ENCODE measurements at places on chromosomes 3 and 15.
A peak's percentile ranks its signal among the peaks of the same experiment; 100 is the strongest.

DNA sequence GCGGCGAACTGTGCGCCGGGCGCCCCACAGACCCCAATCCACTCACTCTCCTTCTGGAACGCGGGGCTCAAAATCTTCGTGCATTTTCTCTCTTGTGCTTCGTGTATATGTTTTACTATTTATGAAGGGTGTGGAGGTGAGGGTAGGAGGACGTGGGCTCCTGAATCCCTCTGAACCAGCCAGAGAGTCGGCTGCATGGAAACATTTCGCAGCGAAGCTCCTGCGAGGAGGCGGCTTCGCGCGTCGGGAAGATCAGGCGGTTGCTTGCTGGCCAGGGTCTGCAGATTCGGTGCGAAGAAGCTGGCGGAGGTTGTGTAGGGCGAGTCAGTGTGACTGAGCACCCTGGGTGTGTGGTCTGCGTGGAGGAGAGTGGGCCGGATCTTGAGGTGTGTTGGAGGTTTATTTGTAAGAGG lies 1.1 kb downstream of the CNTN4 start:
- H3K36me3 ChIP-seq: no peaks in the 10 kb centered on the region
- peak overlapping the region; percentile 86 for H3K4me3 ChIP-seq

DNA sequence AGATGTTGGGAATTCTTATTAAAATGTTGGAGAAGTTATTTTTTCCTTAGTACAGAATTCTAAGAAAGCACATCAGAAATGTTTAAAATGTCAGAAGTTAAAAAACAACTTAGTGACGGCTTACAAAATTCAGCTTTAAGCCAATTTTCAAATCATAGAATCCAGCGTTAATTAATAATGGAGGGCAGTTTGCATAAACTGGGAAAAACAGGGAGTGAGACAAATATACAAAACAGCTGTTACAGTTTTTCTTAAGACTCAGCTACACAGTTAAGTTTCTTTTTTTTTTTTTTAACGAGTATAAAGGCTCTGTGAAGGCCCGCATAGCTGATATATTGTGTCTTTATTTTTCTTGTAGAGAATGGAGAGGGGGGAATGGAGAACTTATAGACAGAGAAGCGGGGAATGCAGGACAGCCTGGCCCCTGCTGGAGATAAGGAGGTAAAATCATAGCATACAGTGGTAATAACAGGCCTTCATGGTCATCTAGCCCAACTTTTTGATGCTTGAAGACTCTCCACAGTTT lies 164.4 kb downstream of the BBX start:
- H3K4me3 ChIP-seq: no peak overlapping the region
- H3K27ac ChIP-seq: no peak overlapping the region
- H3K27me3 ChIP-seq: no peaks in the 10 kb centered on the region
- H3K4me1 ChIP-seq: peaks cover 34% of the 10 kb centered on the region
- peaks cover 18% of the 10 kb centered on the region for H3K36me3 ChIP-seq

DNA sequence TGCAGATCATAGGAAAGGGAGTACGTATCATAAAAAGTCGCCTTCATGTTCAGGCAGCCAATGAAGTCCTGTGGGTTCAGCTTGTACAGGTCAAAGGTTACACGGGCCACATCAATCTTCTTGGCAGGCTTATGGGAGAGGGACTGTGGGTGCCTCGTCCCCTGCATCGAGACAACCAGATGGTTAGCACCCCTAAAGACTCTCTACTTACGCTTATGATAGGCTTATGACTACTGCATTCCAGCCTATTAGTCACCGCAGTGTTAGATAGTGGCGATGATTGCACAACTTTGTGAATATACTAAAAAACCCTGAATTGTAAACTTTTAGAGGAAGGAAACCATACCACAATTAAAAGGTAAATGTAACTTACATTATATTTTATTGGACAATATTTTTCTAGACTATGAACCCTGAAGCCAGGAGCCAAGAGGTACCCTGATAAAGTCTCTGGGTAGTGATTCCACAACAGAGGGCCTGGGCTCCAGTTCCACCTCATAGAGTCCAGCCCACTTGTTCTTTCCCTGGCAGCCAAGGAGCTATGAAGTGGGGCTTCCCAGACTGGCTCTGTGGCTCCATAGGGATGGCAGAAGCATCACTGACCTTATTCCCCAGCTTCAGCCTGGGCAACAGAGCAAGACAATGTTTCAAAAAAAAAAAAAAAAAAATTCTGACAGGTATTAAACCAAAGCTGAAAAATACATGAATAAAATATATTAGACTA lies 2.5 kb upstream of the FANCD2 start:
- peaks cover 31% of the 10 kb centered on the region for H3K4me1 ChIP-seq
- peaks cover 6% of the 10 kb centered on the region for H3K36me3 ChIP-seq
- H3K27ac ChIP-seq: peak overlapping the region; percentile 77
- H3K4me3 ChIP-seq: peak overlapping the region; percentile 61
- peak; percentile 64 for DNase-seq
- H3K27me3 ChIP-seq: no peaks in the 10 kb centered on the region

DNA sequence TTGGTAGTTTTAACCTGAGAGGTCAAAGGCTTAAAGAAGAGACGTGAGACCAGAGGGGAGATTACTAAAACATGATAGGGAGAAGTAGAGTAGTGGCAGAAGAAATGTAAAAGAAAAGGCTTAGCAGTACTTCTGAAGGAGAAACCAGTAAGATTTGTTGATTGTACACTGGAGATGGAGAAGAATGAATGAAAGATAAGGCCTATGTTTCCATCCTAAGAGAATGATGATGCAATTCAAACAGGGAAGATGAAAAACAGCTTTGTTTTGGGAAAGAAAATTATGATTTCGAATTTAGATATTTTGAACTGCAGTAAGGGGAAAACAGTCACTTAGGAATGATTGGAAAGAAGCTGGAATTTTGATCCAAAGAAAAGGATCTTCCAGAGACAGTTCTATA lies 97.4 kb upstream of the PLXND1 start:
- H3K4me1 ChIP-seq: peaks cover 15% of the 10 kb centered on the region
- no peak overlapping the region for H3K27ac ChIP-seq
- no peaks in the 10 kb centered on the region for H3K27me3 ChIP-seq

DNA sequence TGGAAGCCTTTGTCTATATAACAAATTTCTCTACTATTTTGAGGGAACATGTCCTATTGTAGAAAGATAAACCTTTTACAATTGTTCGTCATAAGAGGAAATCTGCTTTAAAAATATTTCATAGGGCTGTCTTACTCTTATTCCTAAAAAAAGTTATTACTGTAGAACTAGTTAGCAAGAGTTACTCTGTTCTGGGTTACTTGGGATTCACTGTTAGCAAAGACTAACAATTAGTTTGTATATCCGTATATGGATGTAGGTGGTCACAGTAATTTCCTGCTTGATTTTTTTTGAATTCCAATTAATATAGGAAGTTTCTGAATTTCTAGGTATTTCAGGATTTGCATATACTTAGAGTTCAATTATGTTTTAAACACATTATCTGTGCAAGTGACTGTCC lies 413.5 kb downstream of the RBMS3 start:
- H3K4me1 ChIP-seq: peaks cover 39% of the 10 kb centered on the region
- H3K27me3 ChIP-seq: no peaks in the 10 kb centered on the region
- no peak for DNase-seq
- H3K4me3 ChIP-seq: no peak overlapping the region
- H3K27ac ChIP-seq: no peak overlapping the region

DNA sequence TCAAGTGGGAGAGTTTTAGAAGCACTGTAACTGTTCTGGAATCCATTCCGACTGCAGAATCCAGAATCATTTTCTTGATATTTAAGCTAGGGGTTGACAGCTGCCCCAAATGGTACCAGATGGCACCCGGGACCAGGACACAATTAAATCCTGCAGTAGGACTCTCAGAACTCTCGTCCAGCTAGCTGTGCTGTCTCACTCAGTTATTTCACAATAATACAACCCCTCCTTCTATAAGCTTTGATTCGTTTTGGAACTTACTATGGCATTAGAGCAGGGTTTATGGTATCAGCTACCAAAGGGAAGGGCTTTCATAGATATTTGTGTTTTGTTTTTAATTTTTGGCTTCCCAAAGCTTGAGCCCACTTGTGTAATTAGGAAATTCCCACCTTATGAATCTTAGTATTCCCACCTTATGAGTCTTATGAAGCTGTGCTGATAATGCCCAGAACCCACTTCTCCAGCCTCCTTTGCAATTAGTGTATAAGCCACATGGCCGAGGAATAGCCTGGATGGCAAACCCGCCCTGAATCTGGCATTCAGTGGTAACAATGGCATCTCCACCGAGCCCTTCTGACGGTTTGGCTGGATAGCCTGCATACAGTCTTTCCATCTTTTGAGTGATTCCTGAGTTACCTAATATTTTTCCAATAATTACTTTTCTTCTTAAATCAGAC lies 120.1 kb downstream of the UACA start:
- H3K36me3 ChIP-seq: no peaks in the 10 kb centered on the region
- H3K27ac ChIP-seq: no peak overlapping the region
- H3K27me3 ChIP-seq: no peaks in the 10 kb centered on the region
- no peak for DNase-seq
- H3K4me1 ChIP-seq: no peaks in the 10 kb centered on the region
- H3K4me3 ChIP-seq: no peak overlapping the region

- H3K4me1 ChIP-seq: peaks cover 76% of the 10 kb centered on the region
- peak overlapping the region; percentile 96 for H3K27ac ChIP-seq
- H3K36me3 ChIP-seq: no peaks in the 10 kb centered on the region
- peak; percentile 69 for DNase-seq
- H3K27me3 ChIP-seq: peaks cover 29% of the 10 kb centered on the region
- peak overlapping the region; percentile 11 for H3K4me3 ChIP-seq
Measured at GRCh38 chr3:127172781-127173515, 20.0 kb upstream of the PRR23E start.

- peaks cover 3% of the 10 kb centered on the region for H3K27me3 ChIP-seq
- H3K4me1 ChIP-seq: no peaks in the 10 kb centered on the region
- H3K4me3 ChIP-seq: no peak overlapping the region
- no peak overlapping the region for H3K27ac ChIP-seq
Measured at GRCh38 chr3:115226844-115227445, 79.9 kb upstream of the ZBTB20 start.

DNA sequence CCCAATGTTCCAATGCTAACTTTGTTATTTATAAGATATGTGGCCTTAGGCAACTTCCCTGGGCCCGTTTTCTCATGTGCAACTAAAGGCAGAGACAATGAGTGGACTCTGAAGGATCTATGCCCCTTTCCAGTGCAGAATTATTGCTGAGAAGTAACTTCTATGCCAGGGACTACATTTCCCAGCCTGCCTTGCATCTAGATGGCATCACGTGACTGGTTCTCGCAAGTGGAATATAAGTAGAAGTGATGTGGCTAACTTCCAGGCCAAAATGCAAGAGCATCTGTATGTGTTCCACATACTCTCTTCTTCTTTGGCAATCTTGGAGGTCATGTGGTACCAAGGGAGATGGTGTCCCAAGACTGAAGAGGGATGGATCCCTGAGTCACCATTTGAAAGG lies 674.4 kb downstream of the NTRK3 start:
- no peak overlapping the region for H3K27ac ChIP-seq
- no peak overlapping the region for H3K4me3 ChIP-seq
- DNase-seq: no peak
- H3K36me3 ChIP-seq: no peaks in the 10 kb centered on the region
- H3K4me1 ChIP-seq: no peaks in the 10 kb centered on the region

DNA sequence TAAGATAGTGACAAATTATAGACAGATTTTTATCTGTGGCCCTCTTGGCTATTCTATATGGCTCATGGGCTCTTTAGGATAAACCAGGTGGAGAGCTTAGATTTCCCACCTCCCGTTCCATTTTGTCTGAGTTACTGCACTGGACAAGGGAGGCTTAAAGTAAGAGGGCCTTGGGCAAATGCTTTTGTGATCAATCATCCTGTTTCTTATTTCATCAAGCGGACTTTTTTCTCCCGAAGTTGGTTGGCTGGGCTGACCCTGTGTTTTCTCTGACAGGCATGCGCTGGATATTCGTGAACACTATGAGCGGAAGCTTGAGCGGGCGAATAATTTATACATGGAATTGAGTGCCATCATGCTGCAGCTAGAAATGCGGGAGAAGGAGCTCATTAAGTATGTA lies 33.4 kb downstream of the TMEM41A start:
- no peak overlapping the region for H3K27ac ChIP-seq
- DNase-seq: no peak
- peaks cover 10% of the 10 kb centered on the region for H3K4me1 ChIP-seq
- peaks cover 4% of the 10 kb centered on the region for H3K27me3 ChIP-seq
- H3K36me3 ChIP-seq: peaks cover 34% of the 10 kb centered on the region

DNA sequence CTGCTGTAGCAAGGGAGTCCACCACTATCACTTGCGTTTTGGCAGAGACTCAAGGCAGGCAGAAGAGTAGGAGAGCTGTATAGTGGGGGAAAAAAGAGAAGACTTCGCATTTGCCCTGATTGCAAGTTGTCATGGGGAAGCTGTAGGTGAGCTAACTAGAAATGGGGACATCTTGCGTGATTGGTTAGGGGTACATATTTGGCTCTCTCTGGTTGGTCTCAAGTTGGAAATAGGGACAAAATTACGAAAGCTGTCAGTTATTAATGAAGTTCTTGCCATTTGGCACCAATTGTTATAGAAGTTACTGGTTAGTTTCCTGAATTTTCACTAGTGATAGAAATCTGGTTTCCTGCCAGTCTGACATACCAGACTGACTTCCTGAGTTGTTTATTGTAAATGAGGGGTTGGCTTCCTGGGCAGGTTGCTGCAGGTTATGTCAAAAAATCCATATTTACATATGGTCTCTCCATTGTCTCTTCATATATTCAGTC lies 8.2 kb upstream of the SENP7 start:
- no peak overlapping the region for H3K4me3 ChIP-seq
- peaks cover 28% of the 10 kb centered on the region for H3K27me3 ChIP-seq
- DNase-seq: no peak
- H3K36me3 ChIP-seq: no peaks in the 10 kb centered on the region

DNA sequence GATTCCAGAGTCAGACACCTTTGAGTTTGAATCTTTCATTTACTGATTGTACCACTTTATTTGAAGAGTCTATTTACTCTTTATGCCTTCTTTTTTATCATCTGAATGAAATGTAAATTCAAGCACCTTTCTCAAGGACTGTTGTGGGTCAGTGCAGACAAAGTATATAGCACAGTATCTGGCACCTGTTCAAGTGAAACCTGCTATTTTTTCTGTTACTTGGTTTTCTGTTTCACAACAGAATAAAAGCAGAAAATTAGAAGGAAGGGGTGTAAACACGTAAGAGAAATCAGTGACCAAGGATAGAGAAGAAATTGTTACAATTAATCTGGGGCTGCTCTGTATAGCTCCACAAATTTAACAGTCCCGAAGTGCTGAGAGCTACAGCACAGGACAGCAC lies 357.4 kb downstream of the RSL24D1 start:
- no peaks in the 10 kb centered on the region for H3K27me3 ChIP-seq
- H3K4me1 ChIP-seq: no peaks in the 10 kb centered on the region
- no peaks in the 10 kb centered on the region for H3K36me3 ChIP-seq
- no peak overlapping the region for H3K4me3 ChIP-seq
- H3K27ac ChIP-seq: no peak overlapping the region
- DNase-seq: no peak
